Cardiac fibroblast (primary cell): ENCODE measurements at places on chromosomes 7 and 10.

- no peak for DNase-seq
Observed at GRCh38 chr10:47051741-47052238, 140.6 kb downstream of the PTPN20 start.

- DNase-seq = no peak
Observed at GRCh38 chr7:97016381-97017191, 8.0 kb downstream of the DLX5 start.

DNA sequence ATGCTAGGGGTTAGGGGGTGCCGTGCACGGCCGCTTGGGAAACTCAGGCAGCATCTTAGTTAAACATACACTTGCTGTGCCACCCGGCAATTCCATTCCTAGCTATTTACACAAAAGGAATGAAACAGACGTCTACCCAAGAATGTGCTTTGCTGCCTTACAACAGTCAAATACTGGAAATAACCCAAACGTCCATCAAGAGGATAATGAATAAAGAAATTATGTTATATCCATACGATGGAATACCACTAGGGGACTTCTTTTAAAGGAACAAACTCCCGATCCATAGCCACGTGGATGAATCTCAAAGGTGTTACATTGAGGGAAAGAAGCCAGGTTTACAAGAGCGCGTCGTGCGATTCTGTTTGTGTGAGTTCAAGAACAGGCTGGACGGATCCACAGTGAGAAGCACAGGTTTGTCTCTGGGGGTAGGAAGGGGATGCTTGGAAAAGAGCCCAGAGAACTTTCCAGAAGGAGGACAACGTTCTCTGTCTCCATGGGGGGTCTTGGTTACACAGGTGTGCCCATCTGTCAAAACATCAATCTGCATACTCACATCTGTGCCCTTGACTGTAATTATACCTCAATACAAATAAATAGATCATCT lies 41.8 kb downstream of the STK32C start:
- peak; percentile 41 for DNase-seq

- no peak for DNase-seq
Observed at GRCh38 chr10:82249141-82249540, 374.1 kb downstream of the NRG3 start.

DNA sequence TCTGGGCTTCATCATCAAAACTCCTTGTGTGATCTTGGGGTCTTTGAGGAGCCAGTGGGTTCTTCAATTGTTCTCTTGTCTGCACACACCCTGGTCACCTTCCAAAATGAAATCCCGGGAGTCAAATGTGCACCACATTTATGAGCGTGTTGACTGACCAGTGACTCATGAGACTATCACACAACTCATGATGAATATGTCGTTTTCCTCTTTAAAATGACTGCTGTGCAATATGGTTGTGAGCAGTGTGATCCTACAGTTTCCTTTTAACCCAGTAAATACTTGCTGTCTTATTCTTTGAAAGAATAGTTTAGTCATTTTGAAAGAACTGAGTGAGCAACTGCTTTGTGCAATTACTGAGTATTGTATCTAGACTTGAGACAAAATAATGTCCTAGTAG lies 149.2 kb downstream of the DYNC1I1 start:
- no peak for DNase-seq

GRCh38 chr7:3453398-3453797 lies 152.3 kb downstream of the SDK1 start:
- DNase-seq = no peak

DNA sequence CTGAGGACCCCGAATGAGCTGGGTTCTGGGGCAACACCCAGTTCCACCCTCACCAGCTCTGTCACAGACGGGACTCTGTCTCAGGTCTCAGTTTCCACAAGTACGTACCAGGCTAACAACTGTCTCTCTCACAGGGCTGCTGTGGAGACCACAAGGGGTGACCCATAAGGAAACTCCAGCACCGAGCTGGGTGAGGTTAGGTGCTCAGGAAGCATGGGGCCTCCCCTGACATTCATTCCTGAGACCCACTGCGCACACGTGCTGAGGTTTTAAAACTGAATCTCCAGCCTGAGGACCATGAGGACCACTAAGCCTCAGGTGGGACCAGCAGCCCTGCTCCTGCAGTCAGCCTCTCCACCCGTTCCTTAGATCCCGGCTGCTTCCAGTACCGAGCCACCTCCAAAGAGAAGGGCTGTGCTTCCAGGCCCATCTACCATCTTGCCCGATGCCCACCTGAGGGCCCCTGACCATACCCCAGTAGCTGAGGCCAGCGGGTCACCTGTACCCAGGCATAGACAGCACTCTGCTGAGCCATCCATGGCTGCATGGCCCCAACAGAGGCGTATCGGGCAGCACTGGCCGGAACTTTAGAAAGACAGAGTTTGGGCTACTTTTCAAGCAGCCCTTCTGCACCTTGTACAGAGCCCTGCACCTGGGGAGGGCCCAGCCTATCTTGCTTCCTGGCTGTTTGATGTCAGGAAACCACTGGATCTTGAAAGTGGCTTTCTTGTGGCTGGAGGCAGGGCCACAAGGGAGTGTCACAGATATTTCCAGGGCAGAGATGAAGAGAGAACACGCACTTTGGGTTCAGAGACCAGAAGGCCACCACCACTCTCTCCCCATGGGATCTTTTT lies 18.7 kb downstream of the HSPA12A start:
- DNase-seq = no peak

GRCh38 chr7:28793381-28794085 lies 164.6 kb downstream of the TRIL start:
- no peak for DNase-seq

DNA sequence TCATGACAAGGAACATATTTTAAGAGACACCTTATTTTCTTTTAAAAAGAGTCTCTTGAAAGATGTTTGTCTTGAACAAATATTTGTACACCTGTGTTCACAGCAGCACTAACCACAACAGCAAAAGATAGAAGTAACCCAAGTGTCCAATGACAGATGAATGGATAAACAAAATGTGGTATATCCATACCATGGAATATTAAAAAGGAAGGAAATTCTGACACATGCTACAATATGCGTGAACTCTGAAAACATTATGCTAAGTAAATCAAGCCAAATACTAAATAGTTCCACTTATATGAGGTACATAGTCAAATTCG lies 17.8 kb downstream of the SGMS1 start:
- DNase-seq = no peak

GRCh38 chr10:114541081-114541796 lies 116.8 kb downstream of the ABLIM1 start:
- peak; percentile 52 for DNase-seq

GRCh38 chr7:45324683-45325237 lies 167.2 kb downstream of the RAMP3 start:
- DNase-seq = no peak

GRCh38 chr10:113493882-113494301 lies 59.0 kb upstream of the HABP2 start:
- no peak for DNase-seq

GRCh38 chr7:76074972-76075370 lies 27.1 kb downstream of the MDH2 start:
- peak; percentile 83 for DNase-seq

GRCh38 chr10:72334825-72335393 lies 19.8 kb downstream of the DNAJB12 start:
- peak; percentile 99 for DNase-seq

GRCh38 chr7:93226310-93226709 lies at the start of gene HEPACAM2:
Gene HEPACAM2 (minus strand): TSS chr7:93226469.
- no peak for DNase-seq

GRCh38 chr7:87941138-87941537 lies 7.1 kb downstream of the ADAM22 start:
- no peak for DNase-seq

GRCh38 chr7:151518105-151518946 lies 1.4 kb downstream of the RHEB start:
- peak; percentile 56 for DNase-seq

DNA sequence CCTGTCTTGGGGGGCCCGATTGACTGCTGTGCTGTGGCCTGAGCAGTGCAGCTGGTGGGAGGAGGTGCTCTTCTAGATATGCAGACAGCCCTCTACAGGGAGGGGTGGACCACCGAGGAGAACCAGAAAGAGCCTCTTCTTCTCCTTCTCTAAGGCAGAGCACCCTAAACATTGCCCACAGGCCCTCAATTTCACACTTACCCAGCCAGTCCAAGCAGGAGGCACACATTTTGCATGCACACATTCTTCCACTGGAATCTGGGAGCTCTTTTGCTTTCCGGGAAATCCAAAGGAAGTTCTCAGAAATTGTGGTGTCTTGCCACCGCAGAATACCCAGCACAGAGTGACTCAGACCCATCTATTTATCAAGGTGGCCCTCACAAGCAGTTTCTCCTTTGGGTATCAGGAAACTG lies 45.8 kb downstream of the EEPD1 start:
- DNase-seq = no peak

DNA sequence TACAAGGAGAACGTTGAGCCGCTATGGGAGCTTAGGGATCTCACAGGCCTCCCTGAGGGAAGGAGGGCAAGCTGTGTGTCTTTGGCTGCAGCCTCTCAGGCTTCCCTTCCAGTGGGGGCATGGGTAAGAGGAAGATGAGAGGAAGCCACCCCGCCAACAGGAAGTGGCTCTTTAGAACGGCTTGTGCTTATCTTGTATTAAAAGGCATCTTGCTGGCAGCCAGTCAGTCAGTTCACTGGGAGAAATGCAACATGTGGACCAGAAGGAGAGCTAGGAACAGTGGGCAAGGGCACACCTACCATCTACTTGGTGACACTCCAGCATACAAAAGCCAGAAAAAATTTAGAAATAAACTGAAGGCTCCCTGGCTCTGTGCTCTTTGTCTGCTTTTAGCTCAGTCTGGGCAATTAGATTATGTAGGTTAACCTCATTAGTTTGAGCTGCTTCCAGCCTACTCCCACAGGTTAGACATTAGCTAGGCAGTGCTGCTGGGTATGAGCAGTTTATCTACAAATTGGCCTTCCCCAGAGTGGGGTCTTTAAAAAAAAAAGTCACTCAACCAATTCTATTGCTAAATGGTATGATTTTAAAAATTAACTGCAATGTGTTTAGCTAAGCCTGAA lies 595.9 kb downstream of the KCNMA1 start:
- DNase-seq = peak; percentile 10

- DNase-seq = no peak
Observed at GRCh38 chr7:3094701-3095445, 51.2 kb upstream of the CARD11 start.

GRCh38 chr10:35409808-35410207 lies 73.5 kb downstream of the CCNY start:
- no peak for DNase-seq

GRCh38 chr7:116779216-116779615 lies 83.2 kb upstream of the CAPZA2 start:
- no peak for DNase-seq

- DNase-seq = peak; percentile 82
Observed at GRCh38 chr7:44307301-44307900, 18.0 kb downstream of the CAMK2B start.

GRCh38 chr10:80697926-80698325 lies 160.2 kb downstream of the SH2D4B start:
- no peak for DNase-seq

DNA sequence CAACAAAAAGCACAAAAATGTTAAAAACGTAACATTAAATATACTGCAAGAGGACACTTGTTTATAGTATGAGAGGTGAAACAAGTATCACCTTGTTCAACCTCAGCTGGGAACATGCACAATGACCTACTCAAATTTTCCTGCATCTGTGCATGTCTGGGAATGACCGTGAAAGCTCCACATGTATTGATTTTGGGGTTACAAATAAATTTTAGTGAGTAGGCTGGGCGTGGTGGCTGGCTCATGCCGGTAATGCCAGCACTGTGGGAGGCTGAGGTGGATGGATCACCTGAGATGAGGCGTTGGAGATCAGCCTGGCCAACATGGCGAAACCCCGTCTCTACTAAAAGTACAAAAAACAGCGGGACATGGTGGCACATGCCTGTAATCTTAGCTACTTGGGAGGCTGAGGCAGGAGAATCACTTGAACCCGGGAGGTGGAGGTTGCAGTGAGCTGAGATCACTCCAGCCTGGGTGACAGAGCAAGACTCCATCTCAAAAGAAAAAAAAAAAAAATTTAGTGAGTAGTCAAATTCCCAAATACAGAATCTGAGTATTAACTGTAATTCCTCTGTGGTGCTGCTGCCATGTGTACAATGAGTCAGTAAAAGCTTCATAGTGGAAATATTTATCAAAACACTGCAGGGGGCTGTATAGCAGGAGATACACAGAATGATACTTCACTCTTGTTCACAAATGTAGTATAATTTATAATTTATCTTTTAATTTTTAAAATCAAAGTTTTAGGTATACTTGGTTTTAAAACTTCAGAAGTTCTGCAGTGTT lies 41.1 kb downstream of the SUGCT start:
- DNase-seq = peak; percentile 58

DNA sequence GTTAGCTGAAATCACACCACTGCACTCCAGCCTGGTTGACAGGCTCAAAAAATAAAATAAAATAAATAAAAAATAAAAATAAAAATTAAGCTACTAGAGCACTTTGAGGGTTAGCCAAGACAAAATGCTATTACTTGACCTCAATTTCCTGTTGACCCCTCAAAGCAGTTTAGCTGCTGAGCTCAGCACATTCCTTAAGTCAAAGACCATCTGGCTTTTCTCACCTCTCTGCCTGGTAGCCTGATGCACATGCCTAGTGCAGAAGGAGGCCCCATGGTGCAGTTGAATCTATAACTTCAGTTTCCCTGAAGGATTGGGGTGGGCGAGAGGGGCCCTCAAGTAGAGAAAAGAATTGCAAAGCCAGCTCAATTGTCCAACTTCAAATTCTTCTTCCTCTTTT lies 211.1 kb upstream of the GALNT17 start:
- peak; percentile 3 for DNase-seq

- DNase-seq = peak; percentile 79
Observed at GRCh38 chr7:1512781-1513656, 8.8 kb upstream of the INTS1 start.

- DNase-seq = no peak
Observed at GRCh38 chr10:5511885-5512280, 12.5 kb upstream of the CALML5 start.

- DNase-seq = no peak
Observed at GRCh38 chr10:126474031-126474430, 85.8 kb upstream of the ADAM12 start.

DNA sequence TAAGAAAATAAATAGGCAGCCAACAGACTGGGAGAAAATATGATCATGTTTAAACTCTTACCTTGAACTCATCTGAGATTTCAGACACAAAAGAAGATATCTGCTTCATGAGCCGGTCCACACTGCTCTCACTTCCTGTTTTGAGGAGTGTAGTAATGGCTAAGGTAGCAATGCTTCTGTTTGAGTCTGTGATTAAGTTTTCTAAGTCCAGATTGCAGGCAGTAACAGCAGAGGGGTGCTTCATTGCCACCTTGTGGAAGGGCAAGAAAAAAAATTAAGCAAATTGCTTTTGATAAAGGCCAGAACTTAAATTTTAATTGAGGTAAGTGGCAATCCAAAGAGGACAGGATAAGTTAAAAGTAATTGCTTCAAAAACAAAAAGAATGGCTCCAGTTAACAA lies 69.1 kb downstream of the MEST start:
- DNase-seq = peak; percentile 56

- DNase-seq = no peak
Observed at GRCh38 chr7:140153666-140154161, 23.1 kb downstream of the KDM7A start.

- DNase-seq = no peak
Observed at GRCh38 chr7:31074120-31074383, 21.9 kb downstream of the ADCYAP1R1 start.
